ENCODE measurements at places on chromosomes 12 and 14. TPM values are rescaled to one million over a fixed set of nuclear protein-coding genes. Genes with fewer than 3 reads are reported as not detected.

The STYK1 gene
- 0.31 TPM for total RNA-seq

DNA sequence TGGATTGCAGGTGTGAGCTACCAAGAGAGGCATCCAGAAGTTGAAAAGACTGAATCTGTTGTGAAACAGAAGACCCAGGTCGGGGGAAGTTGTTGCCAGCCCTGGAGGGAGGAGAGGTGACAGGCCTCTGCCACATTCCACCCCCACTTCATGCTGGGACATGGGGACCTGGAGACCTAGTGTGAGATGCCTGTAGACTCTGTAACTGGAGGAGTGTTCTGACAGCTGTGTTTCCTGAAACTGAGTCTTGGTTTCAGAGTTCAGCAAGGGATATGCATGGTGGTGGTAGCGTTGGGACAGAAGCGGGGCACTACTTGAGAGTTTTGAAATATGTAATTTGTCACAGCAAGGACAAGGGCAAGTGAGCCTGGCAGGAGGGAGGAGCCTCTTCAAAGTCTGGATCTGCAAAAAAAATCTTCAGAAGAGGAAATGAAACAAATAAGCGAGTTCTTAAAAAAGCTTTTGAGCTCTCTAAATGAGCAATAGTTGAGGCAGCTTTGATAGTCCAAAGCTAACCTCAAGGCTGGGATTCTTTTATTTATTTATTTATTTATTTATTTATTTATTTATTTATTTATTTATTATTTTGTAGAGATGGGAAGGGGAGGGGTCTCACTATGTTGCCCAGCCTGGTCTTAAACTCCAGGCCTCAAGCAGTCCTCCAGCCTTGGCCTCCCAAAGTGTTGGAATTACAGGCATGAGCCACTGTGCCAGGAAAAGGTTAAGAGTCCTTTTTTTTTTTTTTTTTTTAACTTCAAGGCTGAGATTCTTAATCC lies 58.9 kb upstream of the EEA1 start:
- no peaks in the 10 kb centered on the region for H3K27me3 ChIP-seq
- peak overlapping the region; percentile 14 for H3K4me3 ChIP-seq
- peak overlapping the region; percentile 63 for H3K27ac ChIP-seq

The CMA1 gene
- total RNA-seq: not detected

DNA sequence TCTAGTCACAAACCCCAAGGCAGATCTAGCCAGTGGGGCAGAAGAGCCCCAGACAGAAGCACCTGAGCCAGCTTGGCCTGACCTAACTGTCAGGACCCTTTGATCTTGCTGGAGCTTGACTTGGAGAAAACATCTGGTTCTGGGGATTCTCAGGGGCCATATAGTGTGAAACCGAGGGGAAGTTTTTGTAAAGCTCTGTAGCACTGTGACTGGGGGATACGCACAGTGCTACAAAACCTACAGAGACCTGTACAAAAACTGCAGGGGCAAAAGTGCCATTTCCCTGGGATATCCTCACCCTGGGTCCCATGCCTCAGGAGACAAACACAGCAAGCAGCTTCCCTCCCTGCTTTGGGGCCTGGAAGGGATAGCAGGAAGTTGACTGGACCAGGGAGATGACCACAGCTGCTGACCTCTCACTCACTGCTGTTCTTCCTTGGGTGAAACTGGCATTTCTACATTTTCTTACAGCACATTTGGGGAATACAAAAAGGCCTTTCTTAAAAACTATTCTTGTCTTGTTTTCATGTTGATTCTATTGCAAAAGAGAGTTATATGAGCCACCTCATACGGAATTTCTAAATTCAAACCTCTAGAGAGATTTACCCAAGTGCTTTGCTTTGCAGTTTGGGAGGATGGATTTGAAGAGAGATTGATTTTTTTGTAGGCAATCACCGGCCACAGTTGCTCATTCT lies 140.0 kb downstream of the DAD1 start:
- peak overlapping the region; percentile 61 for H3K27ac ChIP-seq
- no peak for DNase-seq

DNA sequence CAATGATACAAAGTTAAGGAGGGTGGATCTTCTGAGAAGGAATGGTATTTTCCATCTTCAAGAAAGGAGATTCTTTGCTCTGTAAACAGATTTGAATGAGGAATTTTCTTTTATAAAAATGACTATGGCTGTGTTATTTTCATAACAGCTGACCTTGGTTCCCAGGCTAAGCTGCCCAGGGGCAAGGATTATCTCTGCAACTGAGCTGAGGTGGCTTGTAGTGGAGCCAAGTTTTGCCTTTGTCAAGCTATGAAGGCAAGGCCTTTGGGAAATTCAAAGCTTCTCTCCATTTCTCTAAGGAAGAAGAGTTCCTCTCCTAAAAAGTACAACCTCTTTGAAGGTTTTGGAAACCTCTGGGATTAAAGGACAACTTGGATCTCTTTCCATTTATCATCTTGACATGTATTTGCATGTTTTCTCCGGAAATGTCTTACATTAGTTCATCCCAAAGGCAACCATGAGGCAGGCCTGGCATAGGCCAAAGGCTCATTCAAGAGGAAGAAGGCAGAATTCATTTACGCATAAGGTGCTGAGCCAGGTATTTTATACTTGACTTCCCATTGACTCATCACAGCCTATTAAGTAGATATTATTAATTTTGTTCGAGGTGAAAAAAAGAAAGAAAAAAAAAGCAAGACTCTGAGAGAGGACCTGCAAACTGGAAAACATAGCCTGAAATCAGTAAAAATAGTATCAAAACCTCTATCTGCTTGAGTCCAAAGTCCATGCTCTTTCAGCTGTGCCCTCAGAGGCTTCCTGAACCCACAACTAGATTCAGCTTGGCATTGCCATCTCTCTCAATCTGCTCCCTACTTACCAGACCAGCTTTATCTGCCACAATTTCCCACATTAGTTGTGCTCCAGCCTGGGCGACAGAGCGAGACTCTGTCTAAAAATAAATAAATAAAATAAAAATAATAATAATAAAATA lies 24.0 kb upstream of the CKAP4 start:
- no peak overlapping the region for H3K4me3 ChIP-seq
- H3K27me3 ChIP-seq: peaks cover 2% of the 10 kb centered on the region
- no peak for DNase-seq
- H3K36me3 ChIP-seq: no peaks in the 10 kb centered on the region

DNA sequence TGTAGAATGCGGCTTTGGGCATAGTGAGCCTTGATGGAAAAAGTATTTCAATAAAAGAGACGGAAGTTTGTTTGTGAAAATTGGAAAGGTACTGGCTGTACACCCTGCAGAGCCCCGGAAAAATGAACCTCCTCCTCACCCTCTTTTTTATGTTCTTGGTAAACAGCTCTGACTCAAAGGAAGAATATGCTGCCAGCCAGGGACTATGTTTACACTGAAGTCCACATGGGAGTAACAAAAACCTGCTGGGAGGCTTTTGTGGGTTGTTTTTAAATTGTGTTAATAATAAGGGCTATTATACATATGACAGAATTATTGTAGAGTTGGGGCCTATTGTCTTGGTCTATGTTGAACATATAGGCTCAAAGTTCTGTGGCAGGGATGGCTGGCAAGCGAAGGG lies 70.7 kb downstream of the TTC8 start:
- H3K27ac ChIP-seq: no peak overlapping the region
- no peak for DNase-seq
- H3K27me3 ChIP-seq: peaks cover 6% of the 10 kb centered on the region

The C14orf39 gene
- total RNA-seq: 0.36 TPM

GRCh38 chr12:27034607-27035293 lies 12.4 kb downstream of the MED21 start:
- no peak for DNase-seq
- peaks cover 8% of the 10 kb centered on the region for H3K4me1 ChIP-seq
- no peaks in the 10 kb centered on the region for H3K27me3 ChIP-seq
- no peak overlapping the region for H3K4me3 ChIP-seq

- no peak for DNase-seq
- no peak overlapping the region for H3K4me3 ChIP-seq
- no peak overlapping the region for H3K27ac ChIP-seq
- no peaks in the 10 kb centered on the region for H3K36me3 ChIP-seq
- peaks cover 6% of the 10 kb centered on the region for H3K27me3 ChIP-seq
Measured at GRCh38 chr12:25903603-25904245, 54.8 kb upstream of the RASSF8 start.

The CLEC14A gene
- total RNA-seq: not detected

DNA sequence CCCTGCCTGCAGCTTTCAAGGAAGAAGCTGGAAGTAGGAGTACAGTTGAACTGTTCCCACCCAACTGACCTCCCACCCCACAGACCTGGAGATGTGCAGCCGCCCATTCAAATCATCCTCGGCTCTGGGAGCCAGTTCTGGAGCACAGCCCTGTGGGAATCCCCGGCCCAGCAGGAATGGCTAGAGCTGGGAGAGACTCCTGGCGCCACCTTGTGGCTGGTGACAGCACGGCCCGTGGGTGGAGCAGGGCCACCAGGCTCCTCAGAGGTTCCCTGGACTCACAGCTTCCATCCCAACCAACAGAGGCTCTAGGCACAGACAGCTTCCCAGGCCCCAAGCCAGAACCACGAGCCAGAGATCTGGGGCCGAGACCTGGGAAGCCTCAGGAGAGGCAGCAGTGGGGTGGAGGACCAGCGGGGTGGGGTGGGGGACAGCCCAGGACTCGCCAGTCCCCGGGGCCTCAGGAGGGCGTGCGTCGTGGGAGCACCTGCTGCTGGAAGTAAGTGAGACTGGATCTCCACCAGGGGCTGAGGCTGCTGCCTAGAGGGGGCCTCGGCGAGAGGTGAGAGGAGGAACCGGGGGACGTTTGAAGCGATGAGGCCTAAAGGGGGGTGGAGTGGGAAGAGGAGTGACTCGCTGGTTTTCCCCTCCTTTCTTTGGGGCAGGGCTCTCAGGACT lies 43.4 kb downstream of the RNF34 start:
- peaks cover 3% of the 10 kb centered on the region for H3K4me1 ChIP-seq
- H3K27ac ChIP-seq: peak overlapping the region; percentile 41
- no peak overlapping the region for H3K4me3 ChIP-seq
- H3K36me3 ChIP-seq: peaks cover 12% of the 10 kb centered on the region
- no peaks in the 10 kb centered on the region for H3K27me3 ChIP-seq
- no peak for DNase-seq

- H3K27me3 ChIP-seq: no peaks in the 10 kb centered on the region
- H3K36me3 ChIP-seq: no peaks in the 10 kb centered on the region
- no peak overlapping the region for H3K27ac ChIP-seq
- no peak for DNase-seq
- H3K4me3 ChIP-seq: no peak overlapping the region
Measured at GRCh38 chr12:94211021-94211420, 62.6 kb downstream of the PLXNC1 start.

DNA sequence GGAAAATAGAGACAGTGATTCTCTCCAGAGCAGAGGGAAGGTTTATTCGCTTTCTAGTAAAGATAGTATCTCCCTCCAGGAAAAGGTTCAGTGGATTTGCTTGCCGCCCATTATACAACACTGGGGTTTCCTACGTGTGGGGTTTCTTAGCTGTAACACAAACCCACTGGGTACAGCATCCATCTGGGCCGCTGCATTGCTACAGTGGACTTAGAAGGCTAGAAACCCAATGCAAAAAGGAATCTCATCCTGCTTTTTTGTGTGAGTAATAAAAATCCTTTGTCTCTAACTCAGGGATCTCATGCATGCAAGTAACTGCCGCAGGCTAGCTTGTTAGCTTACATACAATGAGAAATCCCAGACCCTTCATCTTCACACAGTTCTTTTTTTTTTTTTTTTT lies 67.1 kb upstream of the BCL2L14 start:
- no peak for DNase-seq
- no peaks in the 10 kb centered on the region for H3K4me1 ChIP-seq
- H3K27ac ChIP-seq: no peak overlapping the region
- peaks cover 2% of the 10 kb centered on the region for H3K27me3 ChIP-seq

- DNase-seq: no peak
- no peak overlapping the region for H3K27ac ChIP-seq
- H3K4me3 ChIP-seq: no peak overlapping the region
- H3K4me1 ChIP-seq: peaks cover 3% of the 10 kb centered on the region
- H3K36me3 ChIP-seq: no peaks in the 10 kb centered on the region
- peaks cover 12% of the 10 kb centered on the region for H3K27me3 ChIP-seq
Measured at GRCh38 chr14:24734917-24735500, 101.0 kb upstream of the GZMB start.

GRCh38 chr12:49264466-49264872 lies 413 bp upstream of the TUBA1C start:
- H3K4me1 ChIP-seq: peaks cover 65% of the 10 kb centered on the region
- H3K27me3 ChIP-seq: no peaks in the 10 kb centered on the region
- H3K36me3 ChIP-seq: peaks cover 7% of the 10 kb centered on the region
- H3K27ac ChIP-seq: peak overlapping the region; percentile 98

DNA sequence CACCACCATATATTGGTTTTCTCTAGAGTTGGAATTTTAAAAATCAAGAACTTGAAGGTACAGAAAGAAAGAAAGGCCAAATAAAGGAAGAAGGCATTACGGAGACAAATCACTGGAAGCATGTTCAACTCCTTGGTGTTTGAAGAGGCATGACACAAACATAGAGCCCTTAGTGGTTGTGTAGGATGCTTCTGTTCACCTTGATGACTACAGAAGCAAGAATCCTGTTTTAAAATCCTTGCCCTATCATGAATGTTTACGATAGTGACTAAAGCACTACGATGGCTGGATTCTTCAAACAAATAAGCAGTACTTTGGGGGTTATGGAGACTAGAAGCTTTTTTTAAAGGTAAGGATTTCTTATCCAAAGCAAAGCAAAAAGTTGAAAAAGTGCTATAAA lies 10.3 kb upstream of the ISM2 start:
- no peak for DNase-seq
- no peaks in the 10 kb centered on the region for H3K27me3 ChIP-seq
- H3K36me3 ChIP-seq: peaks cover 23% of the 10 kb centered on the region
- no peak overlapping the region for H3K27ac ChIP-seq
- H3K4me1 ChIP-seq: no peaks in the 10 kb centered on the region
- H3K4me3 ChIP-seq: no peak overlapping the region

DNA sequence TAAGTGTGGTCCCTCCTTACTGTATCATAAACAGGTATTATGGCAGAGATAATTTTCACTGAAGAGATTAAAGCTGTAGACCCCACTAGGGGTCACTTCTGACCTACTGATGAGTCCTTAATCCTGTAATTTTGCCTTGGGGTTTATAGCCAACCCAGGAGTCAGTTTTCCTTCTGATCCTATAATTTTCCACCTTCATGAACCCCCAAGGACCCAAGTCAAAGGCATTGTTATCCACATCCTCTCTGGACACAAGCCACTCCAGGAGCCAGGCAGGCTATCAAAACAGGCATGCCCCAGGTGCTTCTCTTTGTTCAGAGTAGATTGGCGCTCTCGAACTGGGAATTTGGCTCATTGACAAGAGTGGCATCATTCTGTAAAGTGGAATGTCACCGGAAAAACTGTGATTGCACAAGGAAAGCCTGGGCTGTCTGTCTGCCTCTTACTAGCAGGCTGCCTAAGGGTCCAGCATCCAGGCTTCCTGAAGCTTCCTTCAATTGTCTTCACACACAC lies 1523.2 kb upstream of the FLRT2 start:
- H3K27ac ChIP-seq: no peak overlapping the region
- no peak for DNase-seq
- H3K4me1 ChIP-seq: no peaks in the 10 kb centered on the region
- H3K27me3 ChIP-seq: no peaks in the 10 kb centered on the region
- H3K36me3 ChIP-seq: no peaks in the 10 kb centered on the region

The GSG1 gene
- total RNA-seq: not detected

- no peak overlapping the region for H3K4me3 ChIP-seq
- H3K4me1 ChIP-seq: peaks cover 32% of the 10 kb centered on the region
Measured at GRCh38 chr12:92208613-92209121, 63.0 kb upstream of the BTG1 start.

The KRT8 gene
- 13.0 TPM for total RNA-seq

The PLEKHH1 gene
- 0.65 TPM for total RNA-seq

Measured in chondrocyte (in vitro differentiated cells).